ENCODE measurements at places on chromosomes 12 and 14. TPM values are rescaled to one million over a fixed set of nuclear protein-coding genes. Genes with fewer than 3 reads are reported as not detected.
A peak's percentile ranks its signal among the peaks of the same experiment; 100 is the strongest.

DNA sequence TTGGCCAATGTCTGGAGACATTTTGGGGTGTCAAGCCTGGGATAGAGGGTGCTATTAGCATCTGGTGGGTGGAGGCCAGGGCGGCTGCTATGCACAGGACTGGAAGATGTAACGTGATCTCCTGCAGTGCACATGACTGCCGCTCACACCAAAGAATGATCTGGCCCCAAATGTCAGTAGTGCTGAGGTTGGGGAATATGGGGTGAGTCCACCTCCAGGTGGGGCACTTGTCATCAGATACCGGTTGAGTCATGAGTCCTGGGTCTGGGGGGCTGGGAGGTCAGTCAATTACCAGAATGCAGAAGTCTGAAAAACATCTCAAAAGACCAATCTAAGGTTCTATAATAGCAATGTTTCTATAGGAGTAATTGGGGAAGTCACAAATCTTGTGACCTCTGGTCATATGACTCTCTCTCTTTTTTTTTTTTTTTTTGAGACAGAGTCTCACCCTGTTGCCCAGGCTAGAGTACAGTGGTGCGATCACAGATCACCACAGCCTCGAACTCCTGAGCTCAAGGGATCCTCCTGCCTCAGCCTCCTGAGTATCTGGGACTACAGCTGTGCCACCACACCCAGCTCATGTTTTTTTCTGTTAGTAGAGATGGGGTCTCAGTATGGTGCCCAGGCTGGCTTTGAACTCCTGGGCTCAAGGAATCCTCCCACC, 6.0 kb upstream of the SDSL start:
- H3K36me3 ChIP-seq = no peaks in the 10 kb centered on the region
- H3K4me1 ChIP-seq = no peaks in the 10 kb centered on the region
- H3K27me3 ChIP-seq = peaks cover 7% of the 10 kb centered on the region
- H3K4me3 ChIP-seq = no peak overlapping the region

NOXRED1 gene
- total RNA-seq = 0.40 TPM

CMAS gene
- 36.7 TPM for total RNA-seq

- no peak overlapping the region for H3K4me3 ChIP-seq
- H3K36me3 ChIP-seq = no peaks in the 10 kb centered on the region
- DNase-seq = peak; percentile 78
- no peak overlapping the region for H3K27ac ChIP-seq
- H3K4me1 ChIP-seq = no peaks in the 10 kb centered on the region
Measured at GRCh38 chr14:24806061-24806678, 172.2 kb upstream of the GZMB start.

CFL2 gene
- total RNA-seq = 6.0 TPM

- no peaks in the 10 kb centered on the region for H3K4me1 ChIP-seq
- DNase-seq = no peak
- peaks cover 2% of the 10 kb centered on the region for H3K27me3 ChIP-seq
- H3K36me3 ChIP-seq = no peaks in the 10 kb centered on the region
- no peak overlapping the region for H3K27ac ChIP-seq
Measured at GRCh38 chr14:96059519-96060135, 20.5 kb downstream of the C14orf132 start.

GRCh38 chr14:95059126-95059525, 98.2 kb downstream of the DICER1 start:
- no peaks in the 10 kb centered on the region for H3K27me3 ChIP-seq
- H3K36me3 ChIP-seq = no peaks in the 10 kb centered on the region
- DNase-seq = no peak
- no peak overlapping the region for H3K4me3 ChIP-seq
- H3K27ac ChIP-seq = no peak overlapping the region

All from activated CD4-positive, alpha-beta T cell treated with anti-CD3 and anti-CD28 coated beads, Interleukin-2, amount 10 ng/mL, durations not matched to agents 24 days and 14 days (primary cell).